ENCODE measurements at places on chromosomes 2 and 18. TPM values are rescaled to one million over a fixed set of nuclear protein-coding genes. Genes with fewer than 3 reads are reported as not detected.
A peak's percentile ranks its signal among the peaks of the same experiment; 100 is the strongest.

DNA sequence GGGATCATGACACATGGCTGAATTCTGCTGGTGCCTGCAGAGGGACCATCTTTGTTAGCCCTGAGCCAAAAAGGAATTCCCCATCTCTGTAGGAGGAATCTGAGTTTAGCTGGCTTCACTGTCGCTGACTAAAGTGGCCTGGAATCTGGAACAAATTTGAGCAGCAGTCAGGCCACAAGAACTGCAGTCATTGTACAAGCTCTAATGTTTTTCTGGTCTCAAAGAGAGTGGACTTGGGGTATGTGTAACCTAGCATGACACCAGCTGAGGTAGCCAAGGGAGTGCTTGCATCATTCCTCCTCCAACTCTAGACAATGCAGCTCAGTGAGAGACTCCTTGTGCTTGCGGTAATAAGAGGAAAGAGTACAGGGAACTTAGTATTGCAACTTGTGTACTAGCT lies 539.1 kb upstream of the LRRTM4 start:
- no peak for DNase-seq

DNA sequence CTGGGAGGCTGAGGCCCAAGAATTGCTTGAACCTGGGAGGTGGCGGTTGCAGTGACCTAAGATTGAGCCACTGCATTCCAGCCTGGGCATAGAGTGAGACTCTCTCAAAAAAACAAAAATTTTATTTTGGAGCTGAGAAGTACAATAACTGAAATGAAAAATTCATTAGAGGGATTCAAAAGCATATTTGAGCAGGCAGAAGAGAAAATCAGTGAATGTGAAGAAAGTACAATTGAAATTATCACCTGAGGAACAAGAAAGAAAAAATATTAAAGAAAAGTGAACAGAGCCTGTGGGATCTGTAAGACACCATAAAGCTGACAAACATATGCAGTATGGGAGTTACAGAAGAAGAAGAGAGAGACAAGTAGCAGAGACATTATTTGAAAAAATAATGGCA lies 137.1 kb downstream of the RAB3GAP1 start:
- DNase-seq: no peak

GRCh38 chr2:158457826-158458616 lies 1.3 kb downstream of the PKP4 start:
- peak; percentile 64 for DNase-seq

The PJVK gene
- 8.7 TPM for total RNA-seq

DNA sequence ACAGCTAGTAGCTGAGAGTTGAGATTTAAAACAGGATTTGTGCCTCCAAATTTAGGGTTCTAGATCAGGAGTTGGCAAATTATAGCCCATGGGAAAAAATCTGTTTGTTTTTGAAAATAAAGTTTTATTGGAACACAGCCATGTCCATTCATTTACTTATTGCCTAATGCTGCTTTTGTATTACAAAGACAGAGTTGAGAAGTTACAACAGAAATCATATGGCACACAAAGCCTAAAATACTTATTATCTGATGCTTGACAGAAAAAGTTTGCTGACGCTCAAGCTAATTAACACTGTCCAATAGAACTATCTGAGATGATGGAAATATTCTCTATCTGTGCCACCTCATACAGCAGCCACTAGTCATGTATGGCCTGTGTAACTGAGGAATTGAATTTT lies 229.1 kb upstream of the RASGRP3 start:
- no peak for DNase-seq

GRCh38 chr2:14420851-14421250 lies 211.7 kb upstream of the LRATD1 start:
- no peak for DNase-seq

DNA sequence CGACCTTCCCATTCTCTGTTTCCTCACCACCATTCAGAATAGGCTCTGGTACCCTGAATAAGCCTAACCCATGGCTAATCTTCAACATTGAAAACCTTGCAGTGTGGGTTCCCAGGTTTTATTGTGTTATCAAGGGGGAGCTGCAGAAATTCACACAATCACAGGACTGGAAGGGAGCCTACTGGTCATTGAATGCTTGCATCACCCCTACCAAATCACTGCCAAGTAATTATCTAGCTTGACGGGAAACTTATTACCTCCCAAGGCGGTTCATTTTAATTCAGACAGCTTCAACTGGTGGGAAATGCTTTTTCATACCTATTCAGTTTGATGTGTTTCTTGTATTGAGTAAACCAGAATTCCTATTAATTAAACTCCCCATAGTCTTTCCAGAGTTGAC lies 33.6 kb upstream of the EFEMP1 start:
- no peak for DNase-seq

The DSC2 gene
- total RNA-seq: not detected

- no peak for DNase-seq
Measured at GRCh38 chr18:57631697-57632096, 10.1 kb upstream of the NARS1 start.

Measured in activated T-cell treated with anti-CD3 and anti-CD28 coated beads, Interleukin-2, amount 50 U/mL, for 72 hours (primary cell).